ENCODE measurements at places on chromosomes 12 and 14.

- DNase-seq: no peak
These were observed 40.1 kb downstream of the CACNA1C start for GRCh38 chr12:2092890-2093289.

DNA sequence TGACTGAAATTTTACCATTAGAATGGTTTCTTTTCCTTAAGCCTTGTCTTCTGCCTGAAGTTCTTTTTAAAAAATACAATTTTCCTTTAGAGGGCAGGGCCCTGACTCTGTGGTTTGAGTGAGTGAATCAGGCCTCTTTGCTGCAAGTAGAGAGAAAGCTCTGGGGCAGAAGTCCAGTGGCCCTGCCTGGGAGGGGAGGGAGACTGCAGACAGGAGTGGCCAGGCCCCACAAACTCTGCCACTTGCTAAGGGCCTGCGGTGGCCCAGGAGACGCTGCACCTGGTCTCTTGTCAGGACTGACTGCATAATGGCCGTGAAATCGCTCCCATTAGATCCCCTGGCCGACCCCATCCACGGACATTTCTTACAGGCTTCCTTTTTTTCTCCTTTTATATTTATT lies 25.5 kb downstream of the TSPAN11 start:
- no peak for DNase-seq

DNA sequence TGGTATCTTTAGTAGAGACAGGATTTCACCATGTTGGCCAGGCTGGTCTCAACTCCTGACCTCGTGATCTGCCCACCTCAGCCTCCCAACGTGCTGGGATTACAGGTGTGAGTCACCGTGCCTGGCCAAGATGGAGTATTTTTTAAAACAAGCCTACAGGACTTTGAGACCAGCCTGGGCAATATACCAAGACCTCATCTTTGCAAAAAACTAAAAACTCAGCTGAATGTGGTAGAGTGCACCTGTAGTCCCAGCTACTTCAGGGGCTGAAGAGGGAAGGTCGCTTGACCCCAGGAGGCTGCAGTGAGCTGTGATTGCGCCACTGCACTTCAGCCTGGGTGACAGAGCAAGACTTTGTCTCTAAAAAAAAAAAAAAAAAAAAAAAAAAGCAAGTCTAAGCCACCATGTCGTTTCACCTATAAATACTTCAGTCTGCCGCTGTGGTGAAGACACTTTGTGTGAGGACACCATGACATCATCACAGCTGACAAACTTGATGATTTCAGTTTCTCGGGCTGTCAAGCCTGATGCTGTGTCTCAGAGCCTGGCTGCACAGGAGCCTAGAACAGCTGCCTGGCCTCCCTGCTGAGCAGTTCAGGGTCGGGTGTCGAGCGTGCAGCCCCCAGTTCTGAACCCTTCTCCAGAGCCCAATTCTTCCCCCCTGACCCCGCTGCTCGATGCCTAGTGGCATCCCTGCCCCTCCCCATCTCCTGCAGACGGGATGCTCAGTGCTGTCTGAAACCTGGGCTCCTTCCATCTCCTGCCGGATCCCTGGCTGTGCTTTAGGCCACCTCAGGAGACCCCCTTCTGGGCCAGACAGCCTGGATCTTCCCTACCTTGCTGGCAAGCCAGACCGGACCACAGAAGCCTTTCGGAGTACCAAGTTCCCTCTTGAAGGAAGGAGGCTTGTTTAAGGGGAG lies 119.2 kb upstream of the EVL start:
- no peak for DNase-seq

DNA sequence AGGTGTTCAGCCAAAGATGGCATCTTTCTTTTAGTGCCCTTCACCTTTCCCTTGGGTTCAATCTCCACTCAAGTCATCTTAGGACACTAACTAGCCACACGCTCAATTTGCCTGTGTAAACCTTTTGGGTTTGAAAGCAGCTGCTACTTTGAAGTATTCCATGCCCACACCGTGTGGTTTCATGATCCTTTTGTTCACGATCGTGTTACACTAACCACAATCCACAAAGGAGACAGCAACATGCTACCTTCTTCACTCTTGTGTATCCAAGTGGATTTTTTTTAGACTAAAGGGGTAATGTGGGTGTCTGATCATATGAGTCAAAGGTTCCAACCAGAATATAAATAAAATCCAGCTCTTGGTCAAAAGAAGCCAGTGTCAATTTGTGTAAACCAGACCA lies 122.7 kb upstream of the FAR2 start:
- no peak for DNase-seq

DNA sequence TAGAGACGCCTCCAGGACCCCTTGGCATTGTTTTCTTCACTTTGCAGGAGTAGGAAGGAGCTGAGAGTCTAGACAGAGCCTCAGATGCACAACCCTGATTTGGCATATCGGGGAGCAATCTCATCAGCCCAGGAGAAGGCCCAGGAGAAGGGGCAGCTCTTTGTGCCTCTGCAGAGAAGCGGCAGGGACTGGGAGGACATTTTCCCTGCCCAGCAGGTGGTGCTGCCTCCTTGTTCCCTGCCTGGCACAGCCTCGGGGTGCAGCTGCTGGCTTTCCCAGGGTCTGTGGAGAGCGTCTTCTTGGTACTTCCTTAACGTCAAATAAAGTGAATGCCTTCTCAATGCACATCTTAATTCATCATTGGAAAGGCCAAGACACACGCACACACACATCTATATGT lies 419.5 kb downstream of the TMEM121 start:
- DNase-seq: no peak

DNA sequence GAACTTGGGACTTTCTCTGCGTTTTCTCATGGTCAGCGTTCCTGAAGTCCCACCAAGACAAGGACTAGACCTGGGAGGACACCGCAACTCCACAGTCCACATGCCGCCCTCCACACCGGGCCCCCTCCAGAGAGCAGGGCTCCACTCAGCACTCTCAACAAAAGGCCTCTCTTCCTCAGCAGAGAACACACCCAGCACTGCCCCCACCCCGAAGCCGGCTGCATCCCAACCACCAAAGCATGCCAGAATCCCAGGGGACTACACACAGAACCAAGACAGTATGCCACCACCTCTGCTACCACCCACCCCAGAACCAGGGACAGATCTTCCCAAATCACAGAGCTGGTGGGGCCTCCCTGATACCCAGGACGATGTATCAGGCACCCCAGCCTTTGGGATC lies 88.3 kb downstream of the BCL11B start:
- no peak for DNase-seq

GRCh38 chr14:99506276-99506675 lies 25.1 kb downstream of the CCNK start:
- DNase-seq: no peak

GRCh38 chr12:131105736-131106348 lies 152.1 kb downstream of the ADGRD1 start:
- no peak for DNase-seq

GRCh38 chr12:75805905-75806304 lies 225.7 kb downstream of the PHLDA1 start:
- DNase-seq: no peak

Data from fibroblast of mammary gland (primary cell).